ENCODE measurements at places on chromosomes 6 and 20.

DNA sequence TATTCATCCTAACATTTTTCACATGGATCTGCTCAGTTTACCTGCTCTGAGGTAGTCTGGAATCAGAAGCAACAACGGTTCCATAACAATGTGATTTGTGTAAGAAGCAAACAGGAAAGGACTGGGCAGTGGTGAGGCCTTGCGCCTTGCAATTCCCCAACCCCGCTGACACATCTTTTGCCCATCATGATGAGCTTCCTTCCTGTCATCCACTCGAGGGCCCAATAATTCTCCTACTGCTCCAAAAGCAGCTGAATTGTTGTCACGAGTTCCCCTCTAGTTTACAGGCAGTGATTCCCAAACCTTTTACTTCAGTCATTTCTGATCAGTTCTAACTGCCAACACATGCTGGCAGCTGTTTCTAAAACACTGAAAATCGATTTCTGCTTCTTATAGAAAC, 22.9 kb downstream of the STX7 start:
- DNase-seq = no peak

DNA sequence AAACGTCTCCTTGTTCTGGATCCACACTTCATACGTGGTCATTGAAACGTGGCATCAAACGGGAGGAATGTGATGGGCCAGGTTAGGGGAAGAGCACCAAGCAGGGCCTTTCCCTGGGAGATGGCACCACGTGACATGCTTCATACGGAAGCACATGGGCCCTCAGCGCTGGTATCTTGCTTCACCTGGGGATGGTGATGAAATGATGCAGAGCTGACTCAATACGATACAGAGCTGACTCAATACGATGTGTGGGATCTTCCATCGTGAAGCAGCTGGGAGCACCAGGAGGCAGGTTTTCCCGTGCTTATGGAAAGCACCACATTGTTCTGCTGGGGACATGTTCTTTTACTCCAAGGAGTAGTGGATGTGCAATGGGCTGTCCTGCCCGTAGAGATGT, 22.5 kb upstream of the TAGAP start:
- DNase-seq = no peak

DNA sequence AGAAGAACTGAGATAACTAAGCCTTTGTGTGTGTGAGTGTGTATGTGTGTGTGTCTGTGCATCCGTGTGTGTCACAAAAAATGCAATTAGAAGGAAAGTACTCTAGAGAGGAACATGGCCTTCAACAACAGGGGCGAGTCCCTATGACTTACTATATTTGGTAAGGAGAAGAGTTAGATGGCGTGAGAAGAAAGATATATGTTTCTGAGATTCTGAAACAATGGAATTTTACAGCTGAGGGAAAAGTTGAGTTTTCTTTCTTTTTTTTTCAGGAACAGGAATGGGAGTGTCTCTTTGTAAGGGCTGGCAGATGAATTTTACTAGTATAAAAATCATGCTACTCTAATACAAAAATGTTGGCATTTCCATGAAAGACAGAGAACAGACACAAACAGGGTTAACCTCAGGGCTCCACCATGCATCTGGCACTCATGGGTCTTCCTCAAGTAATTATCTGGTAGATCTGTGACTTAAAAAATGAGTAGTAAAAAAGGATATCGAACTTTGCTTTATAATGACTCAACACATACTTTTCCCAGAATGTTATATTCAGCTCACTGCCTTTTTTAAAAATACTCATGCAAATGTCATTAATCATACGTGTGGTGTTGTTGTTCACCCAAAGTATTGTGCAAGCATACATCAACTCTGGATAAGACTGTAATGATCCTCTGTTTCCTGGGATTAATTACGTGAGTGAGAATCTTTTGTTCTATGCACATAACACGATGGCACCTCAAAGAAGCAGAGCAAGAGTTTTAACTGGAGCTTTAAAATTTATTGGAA, 12.8 kb upstream of the SASH1 start:
- DNase-seq = no peak

- no peak for DNase-seq
Measured at GRCh38 chr6:154868143-154868594, 126.9 kb upstream of the TIAM2 start.

DNA sequence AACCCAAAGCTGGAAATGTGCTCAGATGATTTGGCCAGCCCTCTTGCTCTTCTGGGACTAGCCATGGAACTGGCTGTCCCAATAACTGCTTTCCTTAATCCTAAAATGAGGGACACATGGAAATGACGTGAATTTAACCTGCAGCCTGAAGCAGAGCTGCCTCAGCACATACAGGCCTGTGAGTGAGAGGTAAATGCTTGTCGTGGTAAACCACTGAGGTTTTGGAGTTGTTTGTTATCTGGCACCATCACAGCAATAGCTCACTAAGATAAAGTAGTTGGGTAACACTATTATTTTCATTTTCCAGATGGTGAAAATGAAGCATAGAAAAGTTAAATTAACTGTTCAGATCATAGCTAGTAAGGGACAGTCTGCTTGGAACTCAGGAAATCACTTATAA, 333.4 kb upstream of the CHD6 start:
- DNase-seq = no peak

GRCh38 chr6:103812970-103813369, 1046.7 kb downstream of the HACE1 start:
- DNase-seq = no peak

DNA sequence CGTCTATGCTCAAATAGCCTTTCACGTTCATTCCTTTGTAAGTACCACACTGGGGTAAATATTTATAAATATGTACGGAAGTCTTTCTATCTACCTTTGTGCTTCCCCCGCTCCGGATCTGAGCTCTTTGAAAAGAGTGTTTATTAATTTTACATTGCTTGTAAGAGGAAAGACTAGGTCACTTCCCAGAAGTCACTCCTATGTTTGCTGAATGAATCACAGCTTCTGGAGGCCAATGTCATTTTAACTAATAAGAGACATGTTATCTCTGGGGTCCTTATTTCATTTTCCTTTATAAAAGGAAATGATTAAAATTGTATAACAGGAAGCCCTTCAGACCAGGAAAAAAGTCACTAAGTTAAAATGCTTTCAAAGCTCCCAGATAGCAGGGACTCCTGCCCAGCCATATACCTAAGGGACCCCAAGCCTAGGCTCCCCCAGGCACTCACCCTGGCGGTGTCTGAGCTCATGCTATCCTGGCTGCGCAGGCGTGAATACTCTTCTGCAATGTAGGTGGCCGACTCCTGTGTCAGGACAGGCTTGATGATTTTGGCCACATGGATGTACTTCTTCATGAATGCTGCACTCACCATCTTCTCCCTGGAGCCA, 12.6 kb downstream of the MCM3 start:
- DNase-seq = no peak

DNA sequence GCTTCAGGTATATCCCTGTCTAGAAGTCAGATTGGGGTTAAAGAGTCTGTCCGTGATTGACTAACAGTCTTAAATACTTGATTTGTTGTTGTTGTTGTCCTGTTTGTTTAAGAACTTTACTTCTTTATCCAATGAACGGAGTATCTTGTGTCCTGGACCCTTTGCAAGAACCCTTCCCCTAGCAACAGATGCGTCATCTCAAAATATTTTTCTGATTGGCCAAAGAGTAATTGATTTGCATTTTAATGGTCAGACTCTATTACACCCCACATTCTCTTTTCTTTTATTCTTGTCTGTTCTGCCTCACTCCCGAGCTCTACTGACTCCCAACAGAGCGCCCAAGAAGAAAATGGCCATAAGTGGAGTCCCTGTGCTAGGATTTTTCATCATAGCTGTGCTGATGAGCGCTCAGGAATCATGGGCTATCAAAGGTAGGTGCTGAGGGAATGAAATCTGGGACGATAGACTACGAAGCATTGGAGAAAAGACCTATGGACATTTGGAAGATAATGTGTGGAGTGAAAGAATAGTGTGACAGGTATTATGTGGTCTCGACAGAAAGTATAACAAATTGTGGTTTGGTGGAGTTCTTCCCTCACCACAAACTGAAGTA, at the start of gene HLA-DRA:
Gene HLA-DRA, plus strand, starts transcription at position 286 of the 613 bp plus-strand sequence. Its CDS starts 64 bp downstream, at position 350.
- DNase-seq = no peak

GRCh38 chr6:92820601-92821000, 598.8 kb downstream of the EPHA7 start:
- DNase-seq = no peak

GRCh38 chr6:33745548-33745947, 1.2 kb downstream of the IP6K3 start:
- no peak for DNase-seq

GRCh38 chr20:32632461-32633354, 41.0 kb downstream of the C20orf203 start:
- DNase-seq = no peak

- no peak for DNase-seq
Measured at GRCh38 chr6:41887331-41887751, 7.8 kb downstream of the USP49 start.

- DNase-seq = no peak
Measured at GRCh38 chr6:11654876-11655275, 117.3 kb downstream of the TMEM170B start.

DNA sequence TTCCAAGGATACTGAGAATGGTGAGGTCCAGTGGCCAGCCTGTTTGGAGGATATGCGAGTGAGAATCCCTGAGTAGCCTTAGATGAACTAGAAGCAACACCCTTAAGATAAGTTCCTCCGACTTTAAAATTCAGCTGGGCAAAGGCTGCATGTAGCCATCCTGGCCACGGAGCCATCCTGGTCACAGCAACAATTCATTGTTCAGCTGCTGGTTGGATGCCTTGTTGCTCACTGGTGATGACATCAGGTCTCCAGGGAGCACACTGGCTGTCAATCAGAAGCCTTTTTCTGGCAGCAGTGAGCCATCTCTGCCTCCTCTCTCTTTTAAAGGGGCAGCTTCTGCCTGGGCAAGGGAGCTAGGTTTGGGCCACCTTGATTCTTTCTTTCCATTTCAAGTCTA, 22.4 kb upstream of the RIMS4 start:
- DNase-seq = no peak

- no peak for DNase-seq
Measured at GRCh38 chr6:17957498-17957897, 29.9 kb downstream of the KIF13A start.

DNA sequence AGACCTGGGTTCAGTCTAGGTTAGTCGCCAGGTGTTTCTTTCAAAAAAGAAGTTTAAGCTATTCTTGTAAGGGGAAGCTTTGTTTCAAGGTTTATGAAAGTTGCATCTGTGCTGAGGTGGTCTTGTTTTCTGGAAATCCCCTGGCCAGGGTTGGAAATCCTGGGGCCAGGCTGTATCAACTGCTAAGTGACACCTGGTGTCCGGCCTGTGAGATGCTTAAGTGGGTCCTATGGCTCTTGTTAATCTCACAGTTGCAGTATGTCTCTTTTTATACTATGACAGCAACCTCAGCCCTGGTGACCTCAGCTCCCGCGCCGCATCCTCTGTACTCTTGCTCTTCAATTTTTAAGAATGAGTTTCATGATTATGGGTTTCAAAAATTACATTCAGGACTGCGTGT, 72.0 kb downstream of the CHMP4B start:
- DNase-seq = no peak

DNA sequence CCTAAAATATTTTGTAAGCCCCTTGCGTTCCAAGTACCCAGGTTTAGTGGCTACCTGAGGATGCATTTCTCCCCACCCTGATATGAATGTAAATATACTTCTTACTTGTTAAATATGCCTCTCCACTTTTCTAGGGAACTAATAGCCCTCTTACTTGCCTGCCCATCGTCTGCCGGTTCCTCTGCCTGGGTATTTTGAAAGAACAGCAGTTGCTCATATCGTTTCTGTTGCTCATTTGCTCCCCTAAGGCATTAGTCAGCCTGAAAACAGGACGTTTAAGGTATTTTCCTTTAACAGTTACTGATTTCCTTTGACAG, 141.3 kb upstream of the CARMIL1 start:
- DNase-seq = no peak

DNA sequence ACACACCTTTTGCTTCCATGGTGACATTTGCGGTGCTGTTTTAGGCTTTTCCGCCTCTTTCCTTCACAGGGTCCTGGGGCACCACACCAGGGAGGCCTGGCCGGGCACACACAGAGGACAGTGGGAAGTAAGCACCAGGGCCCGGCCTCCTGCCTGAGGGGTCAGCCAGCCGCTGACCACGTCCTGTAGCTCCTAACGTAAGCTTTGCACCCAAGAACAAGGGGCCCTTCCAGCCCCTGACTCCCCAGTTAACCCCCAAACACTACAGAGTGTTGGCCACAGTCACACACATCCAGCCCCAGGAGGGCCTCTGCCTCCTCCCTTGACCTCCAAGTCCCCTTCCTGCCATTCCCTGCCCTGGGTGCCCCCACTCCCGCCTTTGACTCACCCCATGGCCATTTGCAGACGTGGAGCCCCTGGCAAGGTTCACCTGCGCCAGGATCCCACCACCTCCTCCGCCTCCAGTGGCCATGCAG, 54.7 kb downstream of the YTHDF1 start:
- no peak for DNase-seq

DNA sequence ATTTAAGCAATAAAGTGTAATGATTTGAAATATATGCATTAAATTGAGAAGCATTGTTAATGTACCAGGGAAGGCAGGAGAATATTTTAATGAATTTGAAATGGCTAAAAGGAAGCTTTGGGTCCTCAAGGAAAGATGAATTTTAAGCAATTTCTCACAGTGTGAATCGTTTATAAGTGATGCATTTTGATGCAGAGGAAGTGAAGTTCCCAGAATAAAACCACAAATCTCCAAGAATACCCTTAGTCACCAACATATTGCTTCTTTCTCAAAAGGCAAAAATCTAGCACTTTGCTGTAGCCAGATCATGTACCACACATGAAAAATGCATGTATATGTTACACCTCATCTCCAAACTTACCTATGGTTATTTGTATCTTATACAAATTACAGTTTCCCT, 11.7 kb downstream of the TPD52L1 start:
- DNase-seq = no peak

DNA sequence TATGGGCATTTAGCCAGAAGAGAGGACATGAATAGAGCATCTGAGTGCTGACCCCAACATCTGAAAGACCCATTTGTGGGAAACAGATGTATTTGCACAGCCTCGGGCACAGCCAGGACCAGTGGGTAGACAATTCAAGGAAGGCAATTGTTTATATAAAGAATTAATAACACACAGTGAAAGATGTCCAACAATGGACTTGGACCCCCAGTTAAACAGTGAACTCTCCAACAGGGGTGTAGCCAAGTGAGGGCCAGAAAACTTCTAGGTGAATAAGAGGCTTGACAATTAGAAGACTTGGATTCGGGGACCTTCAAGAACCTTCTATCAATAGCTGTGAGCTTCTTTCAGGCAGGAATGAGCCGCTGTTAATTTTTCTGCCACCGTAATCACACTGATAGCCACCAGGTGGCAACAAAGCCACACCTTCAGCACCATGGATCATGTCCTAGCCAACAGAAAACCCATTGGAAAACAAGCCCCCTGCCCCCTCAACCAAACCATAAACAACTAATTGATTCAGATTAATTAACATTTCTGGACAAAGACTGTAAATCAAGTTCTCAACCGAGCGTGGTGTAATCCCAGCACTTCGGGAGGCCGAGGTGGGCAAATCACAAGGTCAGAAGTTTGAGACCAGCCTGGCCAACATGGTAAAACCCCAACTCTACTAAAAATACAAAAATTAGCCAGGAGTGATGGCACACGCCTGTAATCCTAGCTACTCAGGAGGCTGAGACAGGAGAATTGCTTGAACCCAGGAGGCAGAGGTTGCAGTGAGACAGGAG, 8.8 kb upstream of the SRSF6 start:
- peak; percentile 25 for DNase-seq

GRCh38 chr20:2946988-2947961, 74.0 kb downstream of the PTPRA start:
- peak; percentile 37 for DNase-seq

GRCh38 chr6:152509916-152510315, 127.2 kb downstream of the SYNE1 start:
- no peak for DNase-seq
